ENCODE measurements at places on chromosomes 3 and 15.

- DNase-seq: peak; percentile 67
These were observed 31.8 kb downstream of the MYO5A start for GRCh38 chr15:52496776-52497470.

- DNase-seq: no peak
These were observed 180.6 kb downstream of the EPHA6 start for GRCh38 chr3:96994988-96995387.

DNA sequence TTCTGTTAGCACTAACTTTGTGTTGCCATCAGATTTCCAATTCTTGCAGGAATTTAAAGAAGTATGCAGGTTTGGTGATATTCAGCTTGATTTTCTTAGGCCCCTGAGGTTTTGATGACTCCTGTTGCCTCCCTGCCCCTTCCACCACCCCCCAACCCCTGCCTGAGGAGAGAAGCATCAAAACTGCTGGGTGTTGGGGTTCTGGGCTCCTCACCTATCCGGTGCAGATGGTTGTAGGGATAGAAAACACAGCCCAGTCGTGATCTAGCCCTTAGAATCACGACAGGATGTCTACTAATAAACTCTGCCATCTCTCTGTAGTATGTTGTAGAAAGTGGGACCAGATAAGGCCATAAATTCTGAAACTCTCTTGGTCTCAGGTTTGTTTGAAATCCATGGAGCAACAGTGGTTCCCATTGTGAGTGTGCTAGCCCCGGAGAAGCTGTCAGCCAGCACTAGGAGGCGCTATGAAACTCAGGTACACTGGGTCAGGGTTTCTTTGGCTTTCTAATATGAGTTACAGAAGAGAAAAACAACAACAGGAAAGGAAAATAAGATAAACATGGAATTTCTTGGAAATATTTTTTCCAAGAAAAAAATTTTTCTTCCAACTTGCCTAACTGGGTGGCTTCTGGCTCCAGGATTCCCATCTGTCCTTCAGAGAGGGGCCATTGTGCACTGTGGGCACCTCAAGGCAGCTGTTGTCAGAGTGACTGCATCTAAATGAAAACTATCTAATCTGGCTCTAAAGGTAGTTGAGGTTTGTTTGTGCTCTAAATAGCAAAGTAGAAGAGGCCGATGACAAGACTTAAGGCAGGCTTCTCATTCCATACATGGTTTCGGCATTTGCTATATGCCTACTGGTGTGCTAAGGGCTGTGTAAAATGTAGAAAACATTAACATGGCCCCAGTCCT, 8.7 kb downstream of the SRP14 start:
- DNase-seq: peak; percentile 33

DNA sequence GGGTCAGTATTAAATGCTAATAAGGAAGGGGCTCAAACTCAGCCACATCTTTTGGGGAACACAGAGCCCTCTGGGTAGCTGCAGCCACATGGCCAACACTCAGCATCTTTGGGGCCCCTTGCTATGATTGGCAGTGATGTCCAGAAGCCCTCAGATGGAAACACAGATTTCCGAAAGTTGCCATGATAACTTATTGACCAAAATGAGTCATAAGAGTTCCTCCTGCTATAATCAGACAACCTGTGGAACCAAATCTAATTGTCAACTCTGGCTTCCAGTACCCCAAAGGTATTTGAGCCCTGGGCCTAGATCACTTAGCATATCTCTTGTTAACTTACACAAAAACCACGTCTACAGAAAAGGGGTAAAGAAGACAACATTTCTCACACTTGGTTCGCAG, 392.2 kb downstream of the KCNH8 start:
- no peak for DNase-seq

GRCh38 chr15:90232941-90233386, 777 bp downstream of the CIB1 start:
- no peak for DNase-seq

GRCh38 chr15:64017082-64017588, 29.1 kb downstream of the DAPK2 start:
- DNase-seq: peak; percentile 30

DNA sequence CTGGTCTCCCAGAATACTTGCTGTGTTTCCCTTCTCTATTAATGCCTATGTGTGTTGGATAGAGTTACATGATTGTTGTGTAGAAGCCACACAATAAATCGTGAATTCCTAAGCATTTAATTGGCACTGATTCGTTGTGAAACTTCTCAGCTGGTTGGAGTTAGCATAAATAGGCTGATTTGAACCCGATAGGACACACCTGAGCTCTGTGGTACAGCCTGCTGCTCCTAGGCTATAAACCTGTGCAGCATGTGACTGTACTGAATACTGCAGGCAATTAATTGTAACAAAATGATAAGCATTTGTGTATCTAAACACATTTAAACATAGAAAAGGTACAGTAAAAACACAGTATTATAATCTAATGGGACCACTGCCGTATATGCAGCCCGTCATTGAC, 4.9 kb downstream of the ACAD11 start:
- no peak for DNase-seq
